Muscle of leg (tissue), 16 donors: ENCODE measurements at places on chromosomes 12 and 14. TPM values are rescaled to one million over a fixed set of nuclear protein-coding genes. Genes with fewer than 3 reads are reported as not detected.

- H3K27me3 ChIP-seq = peaks cover 2% of the 10 kb centered on the region
- H3K4me3 ChIP-seq = no peak overlapping the region
- DNase-seq = no peak
Measured at GRCh38 chr12:6044082-6044481, 80.4 kb downstream of the VWF start.

DNA sequence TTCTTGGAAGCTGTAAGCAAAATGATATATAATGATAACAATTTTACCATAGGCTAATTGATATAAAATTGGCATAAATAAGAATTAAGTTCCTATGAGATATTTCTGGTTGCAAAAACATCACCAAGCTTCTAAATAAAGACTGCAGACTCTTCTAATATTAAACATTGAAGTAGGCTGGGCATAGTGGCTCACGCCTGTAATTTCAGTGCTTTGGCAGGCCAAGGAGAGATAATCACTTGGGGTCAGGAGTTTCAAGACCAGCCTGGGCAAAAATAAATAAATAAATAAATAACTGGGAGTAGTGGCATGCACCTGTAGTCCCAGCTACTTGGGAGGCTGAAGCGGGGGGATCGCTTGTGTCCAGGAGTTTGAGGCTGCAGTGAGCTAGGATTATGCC is 71.8 kb downstream of the NPAS3 start:
- H3K27ac ChIP-seq = no peak overlapping the region
- H3K4me1 ChIP-seq = no peaks in the 10 kb centered on the region
- no peaks in the 10 kb centered on the region for H3K36me3 ChIP-seq
- no peaks in the 10 kb centered on the region for H3K27me3 ChIP-seq
- H3K4me3 ChIP-seq = no peak overlapping the region
- DNase-seq = no peak

DNA sequence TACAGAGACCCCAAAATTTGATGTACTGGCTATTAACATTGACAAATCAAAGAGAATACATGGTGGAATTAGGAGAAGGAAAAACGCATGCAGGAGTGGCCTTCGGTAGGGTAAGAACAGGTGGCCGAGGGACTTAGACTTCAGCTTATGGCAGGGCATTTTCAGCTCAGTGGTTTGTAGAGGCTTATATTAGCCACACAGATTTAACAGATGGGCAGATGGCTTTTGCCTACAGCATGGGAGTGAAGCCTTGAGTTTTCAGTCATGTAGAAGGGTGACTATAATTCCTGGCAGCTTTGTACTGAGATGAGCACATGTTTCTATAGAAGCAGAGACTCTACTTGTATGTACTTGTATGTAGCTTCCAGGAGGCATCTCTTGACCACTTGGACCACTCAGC is 40.9 kb upstream of the PLEKHA5 start:
- no peak overlapping the region for H3K27ac ChIP-seq
- H3K4me3 ChIP-seq = no peak overlapping the region
- no peaks in the 10 kb centered on the region for H3K36me3 ChIP-seq
- H3K4me1 ChIP-seq = no peaks in the 10 kb centered on the region

DNA sequence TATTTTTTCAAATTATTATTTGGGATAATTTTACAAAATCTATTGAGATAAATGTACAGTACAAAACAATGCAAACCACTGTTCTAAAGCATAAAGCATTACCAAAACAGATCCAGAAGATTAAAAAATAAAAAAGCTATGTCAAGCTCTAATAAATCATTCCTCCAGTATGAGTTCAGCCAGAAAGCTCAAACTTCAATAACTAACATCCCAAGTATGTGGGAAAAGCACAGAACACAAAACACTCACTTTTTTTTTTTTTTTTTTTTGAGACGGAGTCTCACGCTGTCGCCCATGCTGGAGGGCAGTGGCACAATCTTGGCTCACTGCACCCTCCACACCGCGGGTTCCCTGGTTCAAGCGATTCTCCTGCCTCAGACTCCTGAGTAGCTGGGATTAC is 11.3 kb downstream of the SAV1 start:
- H3K27me3 ChIP-seq = no peaks in the 10 kb centered on the region
- peaks cover 9% of the 10 kb centered on the region for H3K36me3 ChIP-seq
- no peak for DNase-seq
- no peak overlapping the region for H3K4me3 ChIP-seq

DNA sequence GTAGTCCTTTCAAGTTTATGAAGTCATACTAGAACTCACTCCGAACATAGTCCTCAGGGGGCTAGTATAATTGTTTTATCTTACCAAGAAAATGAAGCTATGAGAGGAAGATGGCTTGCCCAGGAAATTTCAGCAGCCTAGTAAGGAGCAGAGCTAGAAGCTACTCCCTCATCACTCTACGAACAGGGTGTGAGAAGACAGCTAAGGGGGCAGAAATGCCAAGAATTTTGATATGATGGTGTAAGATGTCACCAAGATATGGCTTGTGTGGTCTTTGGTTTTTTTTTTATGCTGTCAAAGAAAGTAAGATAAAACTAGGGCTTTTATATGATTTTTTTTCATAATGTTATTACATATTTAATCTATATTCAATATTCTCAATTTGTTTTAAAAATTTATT is 47.6 kb downstream of the PRICKLE1 start:
- no peak overlapping the region for H3K27ac ChIP-seq
- no peaks in the 10 kb centered on the region for H3K36me3 ChIP-seq
- no peaks in the 10 kb centered on the region for H3K27me3 ChIP-seq
- no peak for DNase-seq
- H3K4me3 ChIP-seq = no peak overlapping the region
- no peaks in the 10 kb centered on the region for H3K4me1 ChIP-seq

GRCh38 chr12:113108308-113108707 is 27.3 kb downstream of the RASAL1 start:
- DNase-seq = no peak
- H3K4me3 ChIP-seq = no peak overlapping the region
- no peak overlapping the region for H3K27ac ChIP-seq
- H3K27me3 ChIP-seq = peaks cover 31% of the 10 kb centered on the region
- no peaks in the 10 kb centered on the region for H3K4me1 ChIP-seq
- no peaks in the 10 kb centered on the region for H3K36me3 ChIP-seq

GRCh38 chr12:119631930-119632678 is 35.8 kb upstream of the PRKAB1 start:
- no peak for DNase-seq
- H3K4me3 ChIP-seq = no peak overlapping the region
- H3K27ac ChIP-seq = no peak overlapping the region
- peaks cover 2% of the 10 kb centered on the region for H3K4me1 ChIP-seq
- H3K27me3 ChIP-seq = no peaks in the 10 kb centered on the region

DNA sequence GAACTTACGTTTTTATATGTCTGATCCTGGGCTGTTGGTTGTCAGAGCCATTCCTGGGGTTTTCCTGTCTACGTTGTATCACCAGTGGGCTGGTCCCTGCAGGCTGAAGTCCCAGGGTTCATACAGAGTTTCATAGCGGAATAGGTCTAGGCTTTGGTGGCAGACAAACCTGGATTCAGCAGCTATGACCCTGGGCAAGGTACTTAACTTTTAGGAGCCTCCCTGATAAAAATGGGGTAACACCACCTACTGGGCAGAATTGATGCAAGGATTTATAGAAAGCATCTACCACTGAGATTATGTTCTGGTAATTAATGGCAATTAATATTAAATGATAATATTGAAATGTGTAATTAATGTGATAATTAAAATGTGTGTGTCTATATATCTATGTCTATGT is 141.2 kb downstream of the SYNE2 start:
- H3K27ac ChIP-seq = no peak overlapping the region
- H3K27me3 ChIP-seq = no peaks in the 10 kb centered on the region
- H3K4me3 ChIP-seq = no peak overlapping the region
- H3K36me3 ChIP-seq = peaks cover 34% of the 10 kb centered on the region

DNA sequence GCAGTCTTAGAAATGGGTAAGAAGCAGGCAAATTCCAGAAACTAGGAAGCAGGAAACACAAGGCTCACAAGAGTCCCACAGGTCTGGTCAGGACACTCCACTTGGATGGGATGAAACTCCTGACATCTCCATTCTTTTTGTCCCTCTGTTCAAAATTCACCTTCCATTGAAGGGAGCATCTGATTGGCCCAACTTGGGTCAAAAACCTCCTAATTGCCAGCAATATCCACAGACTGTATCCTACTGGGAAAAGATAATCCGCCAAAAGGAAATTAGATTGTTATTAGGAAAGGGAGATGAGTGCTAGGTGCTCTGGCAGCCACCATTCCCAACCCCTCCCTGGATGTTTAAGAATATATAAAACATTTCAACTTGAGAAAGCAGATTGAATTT is 256.9 kb downstream of the ZFP36L1 start:
- peak overlapping the region; percentile 45 for H3K27ac ChIP-seq
- H3K27me3 ChIP-seq = no peaks in the 10 kb centered on the region
- H3K36me3 ChIP-seq = no peaks in the 10 kb centered on the region
- no peak overlapping the region for H3K4me3 ChIP-seq

DNA sequence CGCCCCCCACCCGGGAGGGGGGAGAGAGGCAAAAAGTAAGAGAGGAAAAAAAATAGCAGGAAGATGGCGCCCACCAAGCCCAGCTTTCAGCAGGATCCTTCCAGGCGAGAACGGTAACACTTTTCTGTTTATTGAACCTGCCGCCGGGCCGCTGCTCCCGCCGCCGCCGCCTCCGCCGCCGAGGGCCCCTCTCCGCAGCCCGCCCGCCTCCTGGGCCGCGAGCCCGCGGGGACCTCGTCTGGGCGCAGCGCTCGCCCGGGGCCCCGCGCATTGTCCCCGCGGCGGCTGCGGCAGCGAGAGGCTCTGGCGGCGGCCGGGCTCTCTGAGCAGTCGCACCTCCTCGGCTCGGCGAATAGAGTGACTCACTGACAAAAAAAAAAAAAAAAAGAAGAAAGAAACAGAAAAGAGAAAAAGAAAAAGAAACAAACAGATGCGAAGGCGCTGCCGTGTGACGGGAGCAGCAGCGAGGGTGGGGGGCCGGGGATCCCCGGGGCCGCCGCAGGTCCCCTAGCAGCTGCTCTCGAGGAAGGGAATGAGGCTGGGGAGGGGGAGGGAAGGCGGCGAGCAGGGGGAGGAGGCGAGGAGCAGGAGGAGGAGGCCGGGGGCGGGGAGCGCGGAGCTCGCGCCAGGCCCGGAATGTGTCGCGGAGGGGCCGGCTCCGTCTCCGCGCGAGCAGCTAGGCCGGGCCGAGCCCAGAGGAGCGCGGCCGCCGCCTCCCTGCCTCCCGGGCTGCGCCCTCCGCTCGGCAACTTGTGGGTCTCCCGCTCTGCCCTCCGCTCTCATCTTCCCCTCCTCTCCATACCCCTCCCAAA is 781 bp downstream of the NPAS3 start:
- H3K36me3 ChIP-seq = no peaks in the 10 kb centered on the region
- peaks cover 23% of the 10 kb centered on the region for H3K27me3 ChIP-seq
- DNase-seq = peak; percentile 96
- H3K27ac ChIP-seq = peak overlapping the region; percentile 93
- H3K4me3 ChIP-seq = peak overlapping the region; percentile 68
- peaks cover 18% of the 10 kb centered on the region for H3K4me1 ChIP-seq

DNA sequence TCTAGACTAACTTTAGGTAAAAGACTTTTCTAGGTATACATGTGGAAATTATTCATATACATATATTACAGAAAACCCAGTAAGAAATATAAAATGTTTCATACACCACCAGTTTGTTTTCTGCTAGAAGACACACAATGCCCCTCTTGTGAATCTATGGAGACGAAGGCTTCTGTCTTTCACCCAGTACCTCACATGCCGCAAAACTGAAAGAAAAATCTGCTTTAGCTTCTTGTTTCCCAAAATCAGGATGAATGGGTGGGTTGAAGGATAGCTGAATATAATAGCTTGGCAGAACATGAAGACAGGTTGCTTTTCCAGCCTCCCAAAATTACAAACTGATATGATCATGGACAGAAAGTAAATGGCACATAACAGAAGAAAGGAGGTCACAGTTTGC is 1.3 kb downstream of the TAS2R30 start:
- DNase-seq = no peak
- H3K4me3 ChIP-seq = no peak overlapping the region
- peaks cover 3% of the 10 kb centered on the region for H3K36me3 ChIP-seq
- H3K27me3 ChIP-seq = no peaks in the 10 kb centered on the region

DNA sequence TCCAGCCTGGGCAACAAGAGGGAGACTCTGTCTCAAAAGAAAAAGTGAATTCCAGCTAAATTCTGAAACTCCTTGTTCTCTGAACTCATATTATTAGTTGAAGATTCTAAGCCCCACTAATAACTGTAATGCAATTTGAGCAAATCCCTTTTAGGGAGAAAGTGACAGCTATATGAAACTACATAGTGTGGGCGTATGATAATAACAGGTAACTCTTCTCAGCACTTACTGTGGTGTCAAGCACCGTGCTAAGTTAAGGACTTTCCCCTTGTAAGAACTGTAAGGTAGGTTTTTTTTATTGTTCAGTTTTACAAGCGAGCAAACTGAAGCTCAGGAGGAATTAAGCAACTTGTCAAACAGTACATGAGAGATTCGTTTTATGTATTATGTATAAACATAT is 5.4 kb downstream of the ANKRD13A start:
- no peaks in the 10 kb centered on the region for H3K27me3 ChIP-seq
- no peak for DNase-seq
- H3K27ac ChIP-seq = no peak overlapping the region
- peaks cover 13% of the 10 kb centered on the region for H3K36me3 ChIP-seq
- H3K4me3 ChIP-seq = no peak overlapping the region

- DNase-seq = peak; percentile 79
- H3K36me3 ChIP-seq = no peaks in the 10 kb centered on the region
- H3K4me3 ChIP-seq = no peak overlapping the region
- no peaks in the 10 kb centered on the region for H3K27me3 ChIP-seq
Measured at GRCh38 chr12:6228535-6229223, 28.5 kb downstream of the CD9 start.

- DNase-seq = peak; percentile 32
- no peaks in the 10 kb centered on the region for H3K36me3 ChIP-seq
Measured at GRCh38 chr14:22303589-22304195, 285.3 kb downstream of the DAD1 start.

DNA sequence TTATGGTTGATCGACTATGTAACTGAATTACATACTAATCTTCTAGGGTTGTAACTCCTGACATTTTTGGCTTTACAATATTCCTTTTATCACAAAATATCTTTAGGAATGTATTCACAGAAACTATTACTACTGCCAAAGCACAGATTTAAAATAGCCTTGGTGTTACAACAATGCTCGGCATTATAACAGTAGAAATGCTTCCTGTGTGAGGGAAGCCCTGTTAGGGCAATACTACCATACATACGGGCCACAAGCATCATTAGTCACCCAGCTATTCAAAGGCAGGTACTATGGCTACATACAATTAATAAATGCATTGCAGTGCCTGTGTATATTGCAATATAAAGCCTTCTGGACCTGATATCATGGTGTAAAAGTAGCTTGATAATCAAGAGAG is 517.8 kb downstream of the C12orf50 start:
- no peaks in the 10 kb centered on the region for H3K4me1 ChIP-seq
- DNase-seq = no peak
- H3K4me3 ChIP-seq = no peak overlapping the region

The C3AR1 gene
- total RNA-seq = 3.7 TPM

The ADAM21 gene
- total RNA-seq = 0.09 TPM

The CIROP gene
- not detected for total RNA-seq

The CREBL2 gene
- total RNA-seq = 11.6 TPM
